Camera-type eye (tissue), 1 donor: ENCODE measurements at places on chromosomes 3 and 15. TPM values are rescaled to one million over a fixed set of nuclear protein-coding genes. Genes with fewer than 3 reads are reported as not detected.

The KNG1 gene
- total RNA-seq: not detected

The EBLN2 gene
- 15.2 TPM for total RNA-seq

The GPR149 gene
- total RNA-seq: 3.8 TPM

The TUSC7 gene
- total RNA-seq: not detected

The EFCAB12 gene
- 0.44 TPM for total RNA-seq

The DUOXA1 gene
- total RNA-seq: 2.0 TPM

The BHLHE40 gene
- total RNA-seq: 79.9 TPM

The GREM1 gene
- 1.2 TPM for total RNA-seq

The IL5RA gene
- 0.44 TPM for total RNA-seq

The KBTBD12 gene
- total RNA-seq: 6.0 TPM

The MEGF11 gene
- total RNA-seq: 17.7 TPM

The PDZRN3 gene
- total RNA-seq: 72.3 TPM

The AMOTL2 gene
- 228 TPM for total RNA-seq

The GABRB3 gene
- total RNA-seq: 44.0 TPM

The PYGO1 gene
- 36.4 TPM for total RNA-seq

The LRRIQ4 gene
- total RNA-seq: 0.33 TPM

The SPINT1 gene
- 27.4 TPM for total RNA-seq

The CD80 gene
- 0.77 TPM for total RNA-seq

The RNU6-1 gene
- not detected for total RNA-seq

The ADAMTSL3 gene
- 44.9 TPM for total RNA-seq

The MYO5C gene
- 18.4 TPM for total RNA-seq

The ABCF3 gene
- 60.0 TPM for total RNA-seq

The WDR93 gene
- 0.66 TPM for total RNA-seq

The SLC2A2 gene
- not detected for total RNA-seq

The NPAP1 gene
- total RNA-seq: 0.27 TPM

The CELSR3 gene
- total RNA-seq: 26.3 TPM

The ETV5 gene
- total RNA-seq: 42.2 TPM

The GATA2 gene
- 3.1 TPM for total RNA-seq

The DGKG gene
- 4.0 TPM for total RNA-seq

The GOLGA6L4 gene
- total RNA-seq: 3.5 TPM

The PRTG gene
- 34.4 TPM for total RNA-seq

The LYZL4 gene
- not detected for total RNA-seq

The ZIC4 gene
- total RNA-seq: 5.5 TPM

The ANP32A gene
- total RNA-seq: 165 TPM

The MB21D2 gene
- total RNA-seq: 17.7 TPM

The CLDN11 gene
- 16.8 TPM for total RNA-seq

The FHIT gene
- 6.8 TPM for total RNA-seq

The PRR23E gene
- not detected for total RNA-seq

The DAZL gene
- total RNA-seq: not detected

The EFHB gene
- 1.8 TPM for total RNA-seq

The CMC1 gene
- total RNA-seq: 11.7 TPM

The SPESP1 gene
- 0.93 TPM for total RNA-seq

The C3orf80 gene
- total RNA-seq: 0.66 TPM

The TMEM40 gene
- 0.82 TPM for total RNA-seq

The CEMIP gene
- 4.0 TPM for total RNA-seq

The ONECUT1 gene
- total RNA-seq: 21.3 TPM

The AMIGO3 gene
- total RNA-seq: not detected

The C2CD4A gene
- not detected for total RNA-seq

The FAM81A gene
- 4.2 TPM for total RNA-seq

The XIRP1 gene
- total RNA-seq: 4.5 TPM
